Naive thymus-derived CD4-positive, alpha-beta T cell (primary cell): ENCODE measurements at places on chromosomes 1 and 21.

DNA sequence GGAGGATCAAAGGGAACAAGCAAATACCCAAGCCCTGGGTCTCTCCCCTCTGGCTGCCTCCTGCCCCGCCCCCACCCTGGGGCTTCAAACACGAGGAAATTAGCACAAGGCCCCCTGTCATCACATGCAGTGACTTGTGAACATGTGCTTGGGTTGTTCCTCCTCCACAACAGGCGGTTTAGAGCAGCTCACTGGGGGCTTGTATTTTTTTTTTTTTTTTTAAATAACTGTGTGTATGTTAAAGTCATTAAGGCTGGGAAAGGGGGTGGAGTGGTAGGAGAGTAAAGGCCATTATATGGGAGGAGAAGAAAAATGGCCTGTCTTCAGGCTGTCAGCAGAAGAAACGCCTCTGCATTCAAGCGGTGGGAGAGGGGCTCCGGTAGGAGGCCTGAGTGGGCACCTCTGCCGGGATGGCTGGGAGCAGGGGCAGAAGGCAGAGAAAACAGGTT lies 64.2 kb downstream of the PLXNA2 start:
- no peak for DNase-seq

DNA sequence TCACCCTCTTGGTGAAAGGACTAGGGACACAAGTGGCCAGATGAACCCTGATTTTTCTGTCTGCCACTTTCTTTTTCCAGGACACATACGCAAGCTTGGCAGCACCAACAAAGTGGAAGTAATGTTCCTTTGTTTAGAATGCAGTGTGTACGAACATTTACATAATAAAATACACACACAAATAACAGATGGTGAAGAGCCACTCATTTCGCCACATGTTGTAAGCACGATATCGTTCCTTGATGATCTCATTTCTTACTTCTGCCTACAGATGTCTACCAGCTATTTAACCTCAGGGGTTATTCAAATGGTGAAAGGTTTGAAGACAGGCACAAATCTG lies 670.2 kb upstream of the CXADR start:
- no peak for DNase-seq

DNA sequence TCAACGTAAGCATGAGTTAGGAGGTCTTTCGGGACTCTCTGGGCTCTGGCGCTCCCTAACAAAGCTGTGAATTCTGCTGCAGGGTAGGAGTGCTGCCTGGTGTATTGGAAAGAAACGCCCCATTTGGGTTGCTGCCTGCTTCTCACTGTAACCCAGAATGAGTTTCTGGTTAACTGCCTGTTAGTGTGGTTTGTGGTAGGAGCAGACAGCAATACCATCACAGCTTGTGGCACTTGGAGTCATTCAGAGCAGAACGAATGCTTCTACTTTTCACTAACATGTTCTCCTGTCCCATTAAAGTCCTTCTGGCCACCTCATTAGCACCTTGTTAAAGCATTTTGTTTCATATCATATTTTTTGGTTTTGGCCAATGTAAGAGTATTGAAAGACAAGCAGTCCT lies 18.1 kb downstream of the MAP3K7CL start:
- no peak for DNase-seq

GRCh38 chr1:154490317-154490716 lies 11.7 kb upstream of the TDRD10 start:
- DNase-seq, result no peak

DNA sequence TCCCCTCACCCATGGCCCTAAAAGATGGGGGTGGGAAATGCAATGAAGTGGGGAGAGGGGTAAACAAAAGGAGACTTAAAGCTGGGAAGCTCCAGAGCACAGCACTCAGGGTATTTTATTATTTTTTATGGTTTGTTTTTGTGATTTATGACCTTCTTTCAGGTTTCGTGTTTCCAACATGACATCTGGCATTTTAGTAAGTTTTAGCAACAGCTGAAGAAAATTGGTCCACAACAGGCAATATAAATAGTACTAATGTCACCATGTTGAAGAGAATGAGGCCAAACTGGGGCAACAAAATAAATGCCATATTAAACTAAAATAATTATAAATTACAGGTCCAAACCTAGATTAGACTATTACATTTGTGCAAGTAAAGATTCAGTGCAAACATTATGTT lies 56.3 kb downstream of the TBX15 start:
- DNase-seq, result no peak

GRCh38 chr1:208242941-208243526 lies 1.1 kb downstream of the PLXNA2 start:
- DNase-seq, result peak; percentile 17

DNA sequence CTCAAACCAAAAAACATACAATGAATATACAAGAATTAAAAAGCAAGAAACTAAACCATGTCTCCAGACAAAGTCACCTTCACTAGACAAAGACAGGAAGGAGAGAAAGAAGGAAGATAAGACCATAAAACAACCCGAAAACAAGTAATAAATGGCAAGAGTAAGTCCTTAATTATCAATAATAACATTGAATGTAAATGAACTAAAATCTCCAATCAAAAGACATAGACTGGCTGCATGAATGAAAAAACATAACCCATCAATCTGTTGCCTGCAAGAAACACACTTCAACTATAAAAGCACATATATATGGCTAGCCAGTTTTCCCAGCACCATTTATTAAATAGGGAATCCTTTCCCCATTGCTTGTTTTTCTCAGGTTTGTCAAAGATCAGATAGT lies 100.8 kb upstream of the SAMSN1 start:
- no peak for DNase-seq

GRCh38 chr1:240169188-240169587 lies 77.5 kb downstream of the FMN2 start:
- DNase-seq, result no peak

GRCh38 chr1:231733672-231734071 lies 107.1 kb downstream of the DISC1 start:
- DNase-seq, result no peak

- DNase-seq, result no peak
Measured at GRCh38 chr1:239306426-239306825, 79.9 kb upstream of the CHRM3 start.

- no peak for DNase-seq
Measured at GRCh38 chr1:35605867-35606182, 32.7 kb downstream of the TFAP2E start.

GRCh38 chr1:197896301-197896700 lies 6.1 kb upstream of the C1orf53 start:
- DNase-seq, result no peak

- DNase-seq, result no peak
Measured at GRCh38 chr21:31671146-31671716, 11.7 kb downstream of the SOD1 start.

- no peak for DNase-seq
Measured at GRCh38 chr1:20383631-20384030, 93.0 kb downstream of the VWA5B1 start.

GRCh38 chr1:3231826-3232225 lies 162.8 kb downstream of the PRDM16 start:
- DNase-seq, result no peak

- no peak for DNase-seq
Measured at GRCh38 chr1:154736841-154737240, 128.9 kb upstream of the ADAR start.

GRCh38 chr1:85578321-85579295 lies 2.0 kb upstream of the CCN1 start:
- no peak for DNase-seq

- DNase-seq, result no peak
Measured at GRCh38 chr21:36788120-36788638, 89.3 kb downstream of the SIM2 start.

DNA sequence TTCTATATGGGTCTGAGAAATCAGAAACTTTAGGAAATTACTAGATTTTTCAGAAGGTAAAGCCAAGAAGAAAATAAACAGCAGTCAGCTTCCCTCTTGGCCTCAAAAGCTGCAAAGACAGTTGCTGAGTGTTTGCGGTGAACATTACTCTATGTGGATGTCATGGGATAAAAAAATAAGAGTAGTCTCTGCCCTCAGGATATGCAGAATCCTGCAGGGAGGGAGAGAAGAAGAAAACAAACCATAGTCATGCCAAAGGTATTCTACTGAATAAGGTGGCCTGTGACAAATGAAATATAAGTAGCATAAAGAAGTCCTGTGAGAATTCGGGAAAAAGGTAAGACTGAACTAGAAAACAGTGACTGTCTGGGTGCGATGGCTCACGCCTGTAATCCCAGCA lies 19.0 kb downstream of the YARS1 start:
- no peak for DNase-seq

DNA sequence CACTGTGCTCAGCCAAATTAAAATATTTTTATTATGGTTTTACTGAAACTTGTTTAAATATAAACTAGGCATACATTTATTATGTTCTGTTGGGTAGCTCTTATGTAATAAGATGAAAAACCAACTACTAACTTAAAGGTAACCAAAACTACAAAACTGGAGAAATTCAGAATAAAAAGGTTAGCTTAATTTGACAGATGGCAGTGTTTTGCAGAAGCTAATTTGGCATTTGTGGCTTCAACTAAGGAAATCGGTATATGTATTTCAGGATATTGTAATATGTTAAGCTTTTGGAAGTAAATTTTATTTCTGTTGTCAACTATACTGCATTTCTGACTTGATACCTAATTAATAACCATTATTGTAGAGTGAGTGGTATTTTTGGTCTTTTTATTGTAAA lies 18.8 kb downstream of the USP25 start:
- no peak for DNase-seq

DNA sequence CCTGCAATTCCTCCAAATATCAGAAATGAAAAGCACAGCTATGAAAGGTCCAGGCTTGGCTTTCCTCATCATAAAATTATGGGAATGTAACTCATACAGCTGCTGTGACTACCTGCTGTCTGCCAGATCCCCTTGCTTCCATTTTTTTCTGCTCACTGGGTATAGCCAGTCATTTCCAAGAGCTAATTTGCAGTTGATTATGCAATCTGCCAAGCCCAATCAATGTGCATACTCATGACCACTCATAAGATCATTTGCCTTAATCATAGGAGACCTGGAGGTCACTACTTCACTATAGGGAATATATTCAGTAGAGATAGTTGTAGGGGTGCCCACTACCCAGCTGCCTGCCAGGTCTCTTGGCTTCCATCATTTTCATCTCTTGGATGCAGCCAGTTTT lies 417.7 kb upstream of the ZRANB2 start:
- DNase-seq, result no peak

DNA sequence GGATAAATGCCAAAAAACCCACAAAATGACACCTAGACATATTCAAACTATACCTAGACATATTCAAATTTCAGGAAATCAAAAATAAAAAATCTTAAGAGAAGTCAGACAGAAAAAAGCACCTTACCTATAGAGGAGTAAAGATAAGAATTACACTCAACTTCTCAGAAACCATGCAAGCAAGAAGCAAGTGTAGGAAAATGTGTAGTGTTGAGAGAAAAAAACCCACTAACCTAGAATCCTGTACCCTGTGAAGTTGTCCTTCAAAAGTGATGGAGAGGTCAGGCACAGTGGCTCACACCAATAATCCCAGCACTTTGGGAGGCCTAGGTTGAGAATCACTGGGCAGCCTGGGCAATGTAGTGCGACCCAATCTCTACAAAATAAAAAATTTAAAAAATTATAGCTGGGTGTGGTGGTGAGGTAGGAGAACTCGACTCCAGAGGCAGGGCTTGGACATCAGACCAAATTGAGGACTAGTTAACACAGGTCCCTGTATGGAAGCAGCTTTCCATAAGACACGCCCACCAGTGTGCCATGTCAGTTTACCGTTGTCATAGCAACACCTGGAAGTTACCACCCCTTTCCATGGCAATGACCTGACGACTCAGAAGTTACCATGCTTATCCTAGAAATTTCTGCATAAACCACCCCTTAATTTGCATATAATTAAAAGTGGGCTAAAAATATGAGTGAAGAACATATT lies 20.7 kb downstream of the PDIK1L start:
- no peak for DNase-seq

DNA sequence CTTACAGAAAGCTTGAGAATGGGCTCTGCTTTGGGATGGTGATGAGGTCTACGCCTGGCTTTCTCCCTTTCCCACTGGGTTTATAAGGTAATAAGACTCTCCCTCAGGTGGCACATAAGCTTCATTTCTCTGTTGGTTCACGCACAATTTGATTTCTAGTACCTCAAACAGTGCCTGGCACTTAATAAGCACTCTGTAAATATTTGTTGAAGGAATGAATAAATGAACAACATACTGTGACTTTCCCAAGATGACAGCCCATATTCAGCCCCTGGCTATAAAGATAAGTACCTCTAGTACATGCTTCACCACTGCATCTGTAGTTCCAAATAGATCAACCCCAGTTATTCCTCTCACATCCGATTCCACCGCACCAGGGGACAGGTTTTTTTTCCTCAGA lies 17.8 kb downstream of the COPA start:
- DNase-seq, result no peak
